ENCODE measurements at places on chromosomes 13 and 19. TPM values are rescaled to one million over a fixed set of nuclear protein-coding genes. Genes with fewer than 3 reads are reported as not detected.

GRCh38 chr13:32660227-32660626, 74.0 kb downstream of the PDS5B start:
- DNase-seq: no peak

DNA sequence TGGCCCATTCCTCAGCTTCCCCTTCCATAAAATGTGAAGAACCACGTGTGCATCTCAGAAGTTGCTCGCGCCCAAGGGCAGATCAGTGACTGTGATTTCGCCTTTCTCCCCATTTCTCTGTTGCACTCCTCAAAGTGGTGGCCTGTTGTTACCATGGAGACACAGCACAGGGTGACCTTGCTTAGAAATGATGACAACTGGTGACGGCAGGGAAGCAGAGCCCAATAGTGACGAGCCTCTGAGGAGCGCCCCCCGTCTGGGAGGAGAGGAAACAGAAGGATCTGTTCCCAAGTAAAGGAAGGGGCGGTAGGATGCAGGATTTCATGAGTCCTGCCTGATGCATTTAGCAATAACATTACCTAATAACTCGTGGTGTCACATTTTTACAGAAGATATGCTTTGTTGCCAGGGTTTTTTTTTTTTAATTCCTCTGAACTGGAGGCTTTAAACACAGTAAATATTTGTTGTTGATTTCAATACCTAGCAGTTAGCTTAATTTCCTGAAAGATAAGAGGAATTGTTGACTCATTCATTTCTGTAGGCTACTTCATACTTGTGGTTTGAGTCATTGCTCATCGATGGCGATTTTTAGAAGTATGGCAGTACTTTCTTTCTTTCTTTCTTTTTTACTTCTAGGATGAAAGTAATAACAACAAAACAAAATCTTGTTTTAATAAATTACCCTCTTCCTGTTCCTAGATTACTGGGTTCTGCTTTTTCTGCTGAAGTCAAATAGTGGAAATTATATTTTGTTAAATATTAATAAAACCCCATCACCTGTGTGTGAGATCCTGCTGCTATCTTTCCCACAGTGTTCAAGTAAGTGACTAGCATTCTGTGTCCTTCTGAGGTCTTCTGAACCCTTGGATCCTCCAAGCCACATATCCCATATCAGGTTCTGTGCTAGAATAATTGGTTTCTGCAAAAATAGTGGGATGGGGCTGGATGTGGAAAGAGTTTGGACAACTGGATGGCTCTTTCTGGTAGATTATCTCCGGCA, 36.0 kb downstream of the MBNL2 start:
- no peak for DNase-seq

- DNase-seq: no peak
Observed at GRCh38 chr19:51456541-51457290, 1.5 kb downstream of the SIGLEC8 start.

GRCh38 chr19:38682872-38683392, 35.5 kb downstream of the ACTN4 start:
- DNase-seq: no peak

DNA sequence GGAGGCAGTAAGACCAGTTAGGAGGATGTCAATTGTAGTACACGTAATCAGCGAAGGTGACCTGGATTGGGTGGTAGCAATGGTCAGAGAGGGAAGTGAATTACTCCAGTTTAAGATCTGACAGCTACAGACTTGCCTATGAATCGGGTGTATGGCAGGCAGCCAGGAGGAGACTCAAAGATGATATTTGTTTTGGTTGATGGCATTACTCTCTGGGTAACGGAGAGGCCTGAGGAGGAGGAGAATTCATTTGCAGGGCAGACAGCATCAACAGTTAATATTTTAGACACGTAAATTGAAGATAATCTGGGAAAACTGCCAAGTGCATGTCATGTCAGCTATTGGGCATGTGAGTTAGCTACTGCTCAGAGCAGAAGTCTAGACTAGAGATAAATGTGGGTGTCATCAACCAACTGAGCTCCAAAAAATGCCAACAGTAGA, 109.2 kb downstream of the SGCG start:
- DNase-seq: peak; percentile 10

DNA sequence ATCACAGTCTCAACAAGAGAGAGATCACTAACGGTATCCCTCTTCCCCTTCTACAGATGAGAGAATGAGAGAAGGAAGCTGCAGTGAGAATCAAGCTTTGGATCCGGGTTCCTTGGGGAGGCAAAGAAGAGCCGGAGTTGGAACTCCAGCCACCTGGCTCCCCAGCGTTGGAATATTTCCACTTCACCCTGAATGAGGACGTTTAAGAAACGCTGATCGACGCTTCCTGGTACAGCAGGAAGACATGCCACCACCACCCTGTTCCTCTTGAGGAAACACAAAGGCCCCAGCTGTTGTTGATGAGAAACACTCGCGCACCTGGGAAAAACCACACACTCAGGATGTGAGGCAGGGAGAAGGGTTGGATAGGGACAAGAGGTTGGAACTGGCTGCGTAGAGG, 11.3 kb upstream of the CACNG8 start:
- no peak for DNase-seq

DNA sequence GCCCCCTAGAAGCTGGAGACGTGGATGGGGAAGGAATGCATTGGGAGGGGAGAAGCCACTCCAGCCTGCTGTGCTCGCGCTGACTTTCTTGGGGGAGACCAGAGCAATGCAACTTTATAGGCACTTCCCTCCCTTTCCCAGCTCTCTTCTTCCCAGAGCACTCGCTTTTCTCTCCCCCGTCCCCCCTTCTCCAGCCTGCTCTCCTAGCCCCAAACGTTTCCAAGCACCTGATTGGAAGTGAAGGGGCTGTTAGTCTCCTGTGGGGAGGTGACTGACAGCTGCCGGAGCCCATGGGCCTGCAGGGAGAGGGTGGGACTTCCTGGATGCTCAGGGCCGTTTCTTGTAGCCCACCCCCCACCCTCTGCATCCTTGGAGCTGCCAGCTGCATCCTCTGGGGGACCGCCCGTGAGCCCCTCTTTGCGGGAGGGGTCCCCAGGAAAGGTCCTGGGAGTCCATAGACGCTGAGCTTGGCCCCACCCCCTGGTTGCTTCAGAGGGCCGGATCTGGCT, 2.5 kb downstream of the HDGFL2 start:
- peak; percentile 95 for DNase-seq

- DNase-seq: no peak
Observed at GRCh38 chr19:33766623-33767022, 30.0 kb upstream of the KCTD15 start.

DNA sequence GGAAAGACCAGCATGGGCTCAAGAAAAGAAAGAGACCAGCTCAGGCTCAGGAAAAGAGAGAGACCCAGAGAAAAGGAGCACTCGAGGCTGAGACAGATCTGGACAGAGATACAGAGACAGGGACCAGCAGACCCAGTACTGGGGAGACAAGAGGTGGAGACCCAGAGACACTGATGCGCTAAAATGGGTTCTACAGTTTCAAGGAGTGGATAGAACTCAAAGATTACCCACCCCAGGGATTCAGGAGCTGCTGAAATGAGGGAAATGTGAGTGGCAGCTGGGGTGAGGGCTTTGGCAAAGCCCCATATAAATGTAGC, 609 bp upstream of the ZSCAN18 start:
- DNase-seq: peak; percentile 26

DNA sequence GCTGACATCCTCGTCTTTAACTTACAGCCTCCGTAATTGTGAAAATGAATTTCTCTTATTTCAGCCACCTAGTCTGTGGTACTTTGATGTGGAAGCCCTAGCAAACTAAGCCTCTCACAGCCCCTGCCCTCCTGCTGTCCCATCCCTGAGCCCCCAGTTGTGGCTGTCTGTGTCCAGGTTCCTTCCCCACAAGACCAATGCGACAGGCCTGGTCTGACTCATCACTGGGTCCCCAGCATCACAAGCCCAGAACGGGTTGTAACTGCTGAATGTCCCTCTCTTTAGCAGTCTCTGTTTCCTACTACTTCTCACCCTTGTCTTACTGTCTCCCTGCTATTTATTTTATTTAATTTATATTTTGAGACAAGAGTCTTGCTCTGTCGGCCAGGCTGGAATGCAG, 5.7 kb downstream of the POU2F2 start:
- no peak for DNase-seq

DNA sequence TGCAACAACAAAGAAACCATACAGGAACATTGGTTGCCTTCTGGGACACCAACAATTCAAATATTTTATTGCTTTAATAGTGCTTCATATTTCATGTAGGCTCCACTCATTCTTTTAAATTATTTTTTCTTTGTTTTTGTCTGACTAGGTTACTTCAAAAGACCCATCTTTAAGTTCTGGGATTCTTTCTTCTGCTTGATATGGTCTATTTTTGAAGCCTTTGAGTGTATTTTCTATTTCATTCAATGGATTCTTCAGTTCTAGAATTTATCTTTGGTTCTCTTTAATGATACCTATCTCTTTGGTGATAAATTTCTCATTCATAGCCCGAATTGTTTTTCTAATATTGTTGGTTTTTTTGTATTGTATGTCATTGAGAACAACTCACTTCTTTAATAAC, 38.6 kb downstream of the IGFL3 start:
- no peak for DNase-seq

DNA sequence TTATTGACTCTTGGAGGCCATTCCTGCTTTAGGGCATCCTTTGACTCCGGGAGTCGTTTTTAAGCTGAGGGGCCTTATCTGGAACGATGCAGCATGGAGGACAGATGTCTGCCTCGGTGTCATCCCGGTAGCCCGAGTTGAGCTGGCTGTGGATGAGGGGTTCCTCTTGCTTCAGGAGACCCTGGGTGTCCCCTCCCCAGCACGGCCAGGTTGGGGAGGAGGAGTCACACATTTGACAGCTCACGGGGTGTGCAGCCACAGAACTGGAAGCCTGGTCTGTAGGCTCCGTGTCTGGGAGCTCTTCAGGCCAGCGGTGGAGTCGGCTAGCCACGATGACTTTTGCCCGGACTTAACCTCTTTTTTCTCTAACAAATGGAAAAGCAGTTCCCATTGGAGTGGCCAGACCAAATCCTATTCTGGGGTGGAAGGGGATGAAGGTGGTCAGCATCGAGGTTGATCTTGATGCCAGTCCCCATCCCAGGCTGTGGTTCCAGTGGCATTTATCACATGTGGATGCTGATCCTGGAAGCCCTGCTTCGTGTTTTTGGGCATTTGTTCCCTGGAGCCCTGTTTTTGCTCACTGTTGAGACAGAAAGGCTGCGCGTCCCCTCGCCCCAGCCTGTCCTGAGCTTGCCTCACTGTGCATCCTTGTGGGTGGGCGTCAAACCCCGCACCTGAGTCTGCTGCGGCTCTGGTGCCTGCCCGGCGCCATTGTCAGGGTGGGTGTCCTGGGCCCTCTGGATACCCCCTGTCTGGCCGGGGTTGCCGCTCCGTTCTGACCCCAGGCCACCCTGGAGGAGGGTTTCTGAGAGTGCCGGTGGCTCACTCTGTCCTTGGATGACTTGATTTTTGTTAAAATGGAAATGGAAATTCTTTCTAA, 12.0 kb downstream of the TFDP1 start:
- DNase-seq: no peak

DNA sequence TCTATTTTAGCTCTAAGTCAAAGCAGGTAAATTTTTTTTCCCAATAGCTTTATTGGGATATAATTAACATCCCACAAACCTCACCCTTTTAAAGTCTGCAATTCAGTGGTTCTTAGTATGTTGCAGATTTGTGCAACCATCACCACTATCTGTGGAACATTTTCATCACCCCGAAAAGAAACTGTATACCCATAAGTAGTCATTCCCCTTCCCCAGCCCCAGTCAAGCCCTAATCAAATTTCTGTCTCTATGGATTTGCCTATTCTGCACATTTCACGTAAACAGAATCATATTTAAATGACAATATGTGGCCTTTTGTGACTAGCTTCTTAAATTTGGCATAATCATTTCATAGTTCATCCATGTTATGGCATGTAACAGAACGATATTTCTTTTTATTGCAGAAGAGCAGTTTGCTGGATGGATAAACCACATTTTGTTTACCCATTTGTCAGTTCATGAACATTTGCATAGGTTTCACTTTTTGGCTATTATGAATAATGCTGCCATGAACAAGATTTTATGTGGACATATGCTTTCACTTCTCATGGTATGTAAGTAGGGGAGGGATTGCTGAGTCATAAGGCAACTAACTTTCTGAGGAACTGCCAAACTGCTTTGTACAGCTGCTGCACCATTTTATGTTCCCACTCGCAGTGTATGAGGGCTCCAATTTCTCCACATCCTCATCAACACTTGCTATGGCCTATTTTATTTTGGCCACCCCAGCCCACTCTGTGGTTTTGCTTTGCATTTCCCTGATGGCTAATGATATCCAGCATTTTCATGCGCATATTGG, 10.9 kb downstream of the SLC46A3 start:
- no peak for DNase-seq

DNA sequence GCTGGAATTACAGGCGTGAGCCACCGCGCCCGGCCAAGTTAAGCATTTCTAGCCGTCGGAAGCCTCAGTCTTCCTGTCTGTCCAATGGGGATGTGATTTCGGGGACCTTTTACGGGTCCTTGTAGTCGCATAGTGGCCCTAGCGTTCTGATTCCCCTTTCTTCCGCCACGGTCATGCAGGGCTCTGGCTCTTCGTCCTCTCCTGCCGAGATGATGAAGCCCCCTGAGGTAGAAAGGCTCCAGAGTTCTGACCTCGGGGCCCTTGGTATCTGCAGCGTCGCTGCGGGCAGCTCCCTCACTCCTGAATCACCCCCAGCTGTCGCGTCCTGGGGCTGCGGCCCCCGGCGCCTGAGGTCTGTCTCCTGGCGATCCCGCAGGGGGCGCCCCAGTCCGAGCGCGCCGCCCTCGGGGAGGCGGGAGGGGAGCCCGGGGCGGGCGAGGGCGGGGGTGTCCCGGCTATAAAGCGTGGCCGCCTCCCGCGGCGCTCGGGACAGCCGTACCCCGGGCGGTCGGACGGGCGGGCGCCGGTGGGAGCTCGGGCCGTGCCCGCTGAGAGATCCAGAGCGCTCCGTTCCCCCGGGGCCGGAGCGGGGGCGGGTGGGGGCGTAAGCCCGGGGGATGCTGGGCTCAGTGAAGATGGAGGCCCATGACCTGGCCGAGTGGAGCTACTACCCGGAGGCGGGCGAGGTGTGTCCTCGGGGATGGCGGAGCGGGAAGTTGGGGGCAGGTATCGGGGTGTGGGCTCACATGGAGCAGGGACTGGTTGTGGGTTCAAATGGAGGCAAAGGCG, at the start of gene FOXA3:
Gene FOXA3, plus strand, starts transcription at position 487 of the 789 bp plus-strand sequence. Its CDS starts 131 bp downstream, at position 618.
- DNase-seq: peak; percentile 87

GRCh38 chr13:52053460-52053859, 29.0 kb downstream of the UTP14C start:
- DNase-seq: peak; percentile 22

GRCh38 chr13:51206584-51206983, 15.6 kb upstream of the FAM124A start:
- no peak for DNase-seq

- DNase-seq: no peak
Observed at GRCh38 chr13:37348916-37349643, 243.6 kb upstream of the CSNK1A1L start.

GRCh38 chr13:113632706-113633484, 25.1 kb downstream of the ATP4B start:
- no peak for DNase-seq

- no peak for DNase-seq
Observed at GRCh38 chr13:44756276-44756810, 180.2 kb upstream of the TSC22D1 start.

- no peak for DNase-seq
Observed at GRCh38 chr19:56124578-56124977, 3.5 kb upstream of the ZNF787 start.

- DNase-seq: peak; percentile 74
Observed at GRCh38 chr19:3024870-3025548, 4.1 kb downstream of the TLE2 start.

IGFLR1 gene
- 5.6 TPM for polyA plus RNA-seq

TMEM255B gene
- 14.8 TPM for polyA plus RNA-seq

CKM gene
- polyA plus RNA-seq: 0.05 TPM

ZNF135 gene
- 0.54 TPM for polyA plus RNA-seq

KIR3DL1 gene
- not detected for polyA plus RNA-seq

CEACAM4 gene
- polyA plus RNA-seq: not detected

ZNF726 gene
- polyA plus RNA-seq: 4.3 TPM

TMED1 gene
- polyA plus RNA-seq: 77.7 TPM

S1PR4 gene
- polyA plus RNA-seq: not detected

LGALS14 gene
- not detected for polyA plus RNA-seq

All from SK-N-SH (cell line).